Right cardiac atrium (tissue), 5 donors: ENCODE measurements at places on chromosomes 11 and 22. TPM values are rescaled to one million over a fixed set of nuclear protein-coding genes. Genes with fewer than 3 reads are reported as not detected.

The CNIH2 gene
- not detected for total RNA-seq

The DDX25 gene
- not detected for total RNA-seq

The DSCAML1 gene
- 1.4 TPM for total RNA-seq

The ANO9 gene
- 0.18 TPM for total RNA-seq

The SESN3 gene
- total RNA-seq = 11.9 TPM

The SPTY2D1 gene
- 10.1 TPM for total RNA-seq

The RASSF7 gene
- total RNA-seq = 2.5 TPM

The CCND1 gene
- 148 TPM for total RNA-seq

The PKDREJ gene
- 0.06 TPM for total RNA-seq
